Thymus (tissue), 14 donors: ENCODE measurements at places on chromosomes 3 and 15. TPM values are rescaled to one million over a fixed set of nuclear protein-coding genes. Genes with fewer than 3 reads are reported as not detected.
A peak's percentile ranks its signal among the peaks of the same experiment; 100 is the strongest.

DNA sequence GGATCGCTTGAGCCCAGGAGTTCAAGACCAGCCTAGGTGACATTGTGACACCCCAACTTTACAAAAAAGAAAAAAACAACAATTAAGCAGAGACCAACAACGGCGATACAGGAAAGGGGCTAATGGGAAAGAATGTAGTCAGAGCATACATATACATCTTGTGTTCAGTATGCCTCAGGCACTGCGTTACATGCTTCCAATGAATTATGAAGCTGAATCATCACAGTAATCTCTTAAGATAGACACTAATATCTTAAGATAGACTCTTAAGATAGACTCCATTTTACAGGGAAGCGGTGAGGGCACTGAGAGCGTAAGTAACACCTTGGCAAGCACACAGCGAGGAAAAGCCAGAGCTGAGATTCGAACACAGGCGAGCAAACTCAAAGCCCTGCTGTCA is 6.1 kb upstream of the LDHAL6B start:
- H3K4me3 ChIP-seq, result no peak overlapping the region
- no peaks in the 10 kb centered on the region for H3K36me3 ChIP-seq
- DNase-seq, result no peak
- H3K4me1 ChIP-seq, result no peaks in the 10 kb centered on the region

DNA sequence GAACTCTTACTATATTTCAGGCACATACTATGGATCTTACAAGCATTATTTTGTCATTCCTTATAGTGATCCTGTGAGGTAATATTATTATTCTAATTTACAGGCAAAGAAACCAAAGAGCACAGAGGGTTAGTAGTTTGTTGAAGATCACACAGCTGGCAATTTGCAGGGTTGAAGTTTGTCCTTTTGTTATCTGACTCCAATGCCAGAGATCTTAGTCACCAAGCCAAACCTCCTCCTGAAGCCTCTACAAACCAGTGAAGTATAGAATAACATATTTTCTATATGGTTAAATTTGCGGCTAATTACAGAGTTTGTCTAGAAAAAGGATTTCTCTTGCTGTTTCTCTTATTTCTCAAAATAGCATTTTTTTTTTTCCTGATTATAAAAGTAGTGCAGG is 11.2 kb downstream of the ISLR2 start:
- no peak for DNase-seq
- no peak overlapping the region for H3K4me3 ChIP-seq
- H3K27ac ChIP-seq, result no peak overlapping the region
- H3K36me3 ChIP-seq, result no peaks in the 10 kb centered on the region
- H3K4me1 ChIP-seq, result peaks cover 3% of the 10 kb centered on the region

DNA sequence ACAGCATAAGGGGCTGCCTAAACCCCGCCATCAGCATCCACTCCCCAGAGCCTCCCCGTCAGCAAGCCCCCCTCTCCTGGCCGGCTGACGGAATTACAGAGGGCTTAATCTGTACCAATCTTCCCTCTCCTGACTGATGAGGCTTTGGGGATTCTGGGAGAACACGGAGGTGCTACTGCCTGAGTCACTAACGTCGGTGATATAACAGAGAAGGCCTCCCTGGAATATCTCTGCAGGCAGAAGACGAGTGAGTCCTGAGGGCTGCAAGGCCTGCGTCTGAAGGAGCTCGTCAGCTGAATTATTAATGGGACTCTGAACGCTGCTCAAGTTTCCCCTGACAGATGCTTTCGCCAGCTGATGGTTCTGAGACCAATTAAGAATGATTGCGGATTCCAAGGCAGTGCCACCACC is 147.7 kb downstream of the XXYLT1 start:
- peaks cover 8% of the 10 kb centered on the region for H3K4me1 ChIP-seq
- H3K4me3 ChIP-seq, result no peak overlapping the region
- H3K27me3 ChIP-seq, result no peaks in the 10 kb centered on the region
- no peak for DNase-seq

- H3K27me3 ChIP-seq, result no peaks in the 10 kb centered on the region
- no peak for DNase-seq
- no peaks in the 10 kb centered on the region for H3K36me3 ChIP-seq
- no peak overlapping the region for H3K27ac ChIP-seq
- H3K4me1 ChIP-seq, result peaks cover 3% of the 10 kb centered on the region
Measured at GRCh38 chr3:160667452-160667851, 9.5 kb upstream of the ARL14 start.

- H3K4me3 ChIP-seq, result no peak overlapping the region
- H3K36me3 ChIP-seq, result no peaks in the 10 kb centered on the region
- H3K27ac ChIP-seq, result no peak overlapping the region
- DNase-seq, result no peak
- no peaks in the 10 kb centered on the region for H3K4me1 ChIP-seq
- H3K27me3 ChIP-seq, result no peaks in the 10 kb centered on the region
Measured at GRCh38 chr15:93223803-93224202, 134.8 kb upstream of the RGMA start.

BLM gene
- polyA plus RNA-seq, result 13.2 TPM

NANOGP8 gene
- 0.05 TPM for polyA plus RNA-seq

DNA sequence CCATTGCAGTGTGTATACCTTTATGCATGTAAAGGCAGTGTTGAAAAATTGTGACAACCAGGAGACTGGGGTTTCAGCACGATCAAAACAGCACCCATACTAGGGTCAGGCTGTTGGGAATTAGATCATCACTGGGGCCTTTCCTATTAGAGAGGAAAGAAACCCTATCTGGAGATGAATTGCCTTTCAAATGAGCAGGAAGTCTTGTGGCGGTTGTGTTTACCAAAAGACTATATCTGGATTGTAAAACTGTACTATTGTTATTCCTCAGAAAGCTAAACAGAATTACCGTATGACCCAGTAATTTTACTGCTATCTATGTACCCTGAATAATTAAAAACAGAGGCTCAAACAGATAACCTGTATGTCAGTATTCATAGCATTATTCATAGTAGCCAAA is 10.1 kb downstream of the UBE2E1 start:
- H3K27me3 ChIP-seq, result no peaks in the 10 kb centered on the region
- no peak overlapping the region for H3K27ac ChIP-seq
- no peak overlapping the region for H3K4me3 ChIP-seq
- peaks cover 29% of the 10 kb centered on the region for H3K36me3 ChIP-seq

NR2E3 gene
- polyA plus RNA-seq, result 0.05 TPM

DNA sequence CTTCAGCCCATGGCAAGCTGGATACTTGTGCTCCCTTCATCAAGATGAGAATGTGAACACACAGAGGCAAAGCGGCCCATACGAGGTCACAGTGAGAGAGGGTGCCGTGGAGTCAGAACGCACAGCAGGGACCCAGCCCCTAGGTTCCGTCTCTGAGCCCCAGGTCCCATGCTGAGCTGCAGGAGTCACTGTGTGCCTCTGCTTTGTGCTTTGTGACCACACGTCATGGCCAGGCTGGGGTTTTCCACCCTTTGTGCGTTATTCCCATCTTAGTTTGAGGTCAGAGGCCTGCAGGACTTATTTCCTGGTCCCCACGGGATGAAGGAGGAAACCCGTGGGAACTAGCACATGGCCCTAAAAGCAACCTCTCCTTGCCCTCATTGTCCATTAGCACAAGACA is 140.3 kb downstream of the TJP1 start:
- H3K4me3 ChIP-seq, result no peak overlapping the region
- no peaks in the 10 kb centered on the region for H3K36me3 ChIP-seq
- no peak overlapping the region for H3K27ac ChIP-seq
- H3K4me1 ChIP-seq, result no peaks in the 10 kb centered on the region

- no peak for DNase-seq
- no peaks in the 10 kb centered on the region for H3K4me1 ChIP-seq
- H3K27ac ChIP-seq, result no peak overlapping the region
- H3K27me3 ChIP-seq, result no peaks in the 10 kb centered on the region
Measured at GRCh38 chr3:134543113-134543512, 57.3 kb downstream of the CEP63 start.

- H3K36me3 ChIP-seq, result no peaks in the 10 kb centered on the region
- H3K4me3 ChIP-seq, result no peak overlapping the region
- H3K4me1 ChIP-seq, result no peaks in the 10 kb centered on the region
Measured at GRCh38 chr3:73582535-73582934, 42.2 kb downstream of the PDZRN3 start.

SLC51A gene
- 2.1 TPM for polyA plus RNA-seq

PLSCR2 gene
- polyA plus RNA-seq, result 0.16 TPM

FRMD5 gene
- 0.11 TPM for polyA plus RNA-seq

GRCh38 chr3:129439226-129439816 is 427 bp downstream of the MBD4 start:
- peak; percentile 34 for DNase-seq
- H3K4me3 ChIP-seq, result peak overlapping the region; percentile 97
- H3K27ac ChIP-seq, result peak overlapping the region; percentile 99
- peaks cover 32% of the 10 kb centered on the region for H3K36me3 ChIP-seq

THRB gene
- 3.5 TPM for polyA plus RNA-seq

GRCh38 chr15:62323353-62323890 is 158.3 kb upstream of the C2CD4B start:
- no peak overlapping the region for H3K27ac ChIP-seq
- peaks cover 7% of the 10 kb centered on the region for H3K27me3 ChIP-seq
- no peak for DNase-seq
- no peak overlapping the region for H3K4me3 ChIP-seq
- H3K36me3 ChIP-seq, result no peaks in the 10 kb centered on the region
- no peaks in the 10 kb centered on the region for H3K4me1 ChIP-seq

GRCh38 chr3:64594134-64594533 is 93.7 kb downstream of the ADAMTS9 start:
- H3K4me3 ChIP-seq, result no peak overlapping the region
- H3K27me3 ChIP-seq, result no peaks in the 10 kb centered on the region
- no peak overlapping the region for H3K27ac ChIP-seq
- H3K4me1 ChIP-seq, result no peaks in the 10 kb centered on the region

DNA sequence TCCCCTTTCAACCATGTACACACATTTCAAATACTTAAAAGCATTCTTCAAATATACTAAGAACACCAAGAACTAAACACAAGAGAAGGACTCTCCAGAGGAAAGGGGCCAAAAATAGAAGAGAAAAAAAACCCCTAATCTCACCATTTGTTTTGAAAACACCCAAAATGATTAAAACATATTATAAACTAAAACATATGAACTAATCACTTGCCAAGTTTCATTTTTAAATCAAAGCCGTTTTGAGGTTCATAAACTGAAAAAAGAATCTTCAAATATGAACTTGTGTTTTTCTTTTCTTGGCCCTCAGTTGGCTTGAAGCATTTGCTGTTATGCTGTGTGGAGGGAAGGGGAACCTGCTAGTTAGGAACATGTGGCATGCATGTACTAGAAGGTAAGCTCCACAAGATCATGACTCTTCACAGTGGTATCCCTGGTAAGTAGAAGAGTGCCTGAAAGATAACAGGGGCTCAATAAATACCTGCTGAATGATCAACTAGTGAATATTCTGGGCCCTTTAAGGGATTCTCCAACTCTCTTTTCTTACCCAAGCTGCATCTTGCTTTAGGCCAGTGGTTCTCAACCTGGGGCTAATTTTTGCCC is 224.5 kb downstream of the TIGIT start:
- no peak overlapping the region for H3K27ac ChIP-seq
- H3K27me3 ChIP-seq, result no peaks in the 10 kb centered on the region
- H3K4me1 ChIP-seq, result no peaks in the 10 kb centered on the region

OXNAD1 gene
- 34.4 TPM for polyA plus RNA-seq

DNA sequence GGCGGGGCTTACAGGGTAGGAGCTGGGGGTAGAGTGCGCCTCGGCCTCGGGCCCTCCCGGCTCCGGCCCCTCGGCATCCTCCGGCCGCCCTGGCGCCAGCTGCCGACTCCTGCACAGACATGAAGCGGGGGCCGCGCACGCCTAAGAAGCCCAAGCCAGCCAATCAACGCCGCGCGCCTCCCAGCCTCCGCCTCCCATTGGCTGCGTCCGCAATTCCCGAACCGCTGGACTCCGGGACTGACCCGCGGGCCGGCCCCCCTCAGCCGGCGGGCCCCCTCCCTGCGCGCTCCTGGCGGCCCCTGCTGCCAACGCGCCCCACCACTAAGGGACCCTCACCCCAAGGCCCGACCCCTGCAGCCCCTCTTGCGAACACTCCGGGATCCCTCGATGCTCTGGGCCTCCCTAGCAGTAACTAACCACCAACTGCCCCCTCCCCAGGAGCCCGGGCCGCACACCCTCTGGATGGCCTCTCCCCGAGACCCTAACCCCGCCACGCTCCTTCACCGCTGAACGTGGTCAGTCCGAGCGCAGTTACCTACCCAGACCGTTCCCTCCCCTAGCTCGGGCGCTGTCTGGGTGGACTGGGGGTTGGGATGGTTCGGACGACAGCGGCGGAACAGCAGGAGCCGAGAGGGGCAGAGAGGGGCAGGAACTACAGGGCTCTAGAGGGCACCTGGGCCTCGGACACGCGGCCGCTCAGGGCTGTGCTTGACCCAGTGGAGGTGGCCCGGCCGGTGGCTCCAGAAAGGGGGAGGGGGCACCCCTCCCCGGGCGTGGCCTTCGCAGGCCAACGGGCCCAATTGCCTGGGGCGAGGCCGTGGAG is 5.0 kb downstream of the GATA2 start:
- no peak overlapping the region for H3K27ac ChIP-seq
- H3K27me3 ChIP-seq, result peaks cover 100% of the 10 kb centered on the region
- H3K36me3 ChIP-seq, result no peaks in the 10 kb centered on the region

DNA sequence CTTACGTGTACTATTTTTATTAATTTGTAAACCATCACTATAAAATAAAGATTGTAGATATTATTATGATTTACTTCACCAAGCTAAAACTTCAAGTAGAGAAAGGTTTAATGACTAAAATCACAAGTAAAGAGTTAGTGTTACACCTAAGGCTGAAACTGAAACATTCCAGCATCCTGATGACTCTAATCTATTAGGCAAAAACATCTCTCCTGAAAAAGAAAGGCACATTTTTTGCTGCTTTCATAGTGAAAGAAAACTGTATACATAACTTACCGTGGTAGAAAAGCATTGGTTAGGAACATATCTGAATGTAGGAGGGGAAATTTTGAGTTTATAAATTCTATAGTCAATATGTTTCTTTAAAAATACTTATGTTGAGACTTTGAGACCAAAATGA is 35.4 kb downstream of the CCDC191 start:
- H3K36me3 ChIP-seq, result no peaks in the 10 kb centered on the region
- no peaks in the 10 kb centered on the region for H3K4me1 ChIP-seq

- no peaks in the 10 kb centered on the region for H3K4me1 ChIP-seq
- H3K27me3 ChIP-seq, result no peaks in the 10 kb centered on the region
- no peak for DNase-seq
- H3K36me3 ChIP-seq, result no peaks in the 10 kb centered on the region
Measured at GRCh38 chr15:33293713-33294334, 16.9 kb upstream of the RYR3 start.

CLDN16 gene
- polyA plus RNA-seq, result 1.3 TPM

DNA sequence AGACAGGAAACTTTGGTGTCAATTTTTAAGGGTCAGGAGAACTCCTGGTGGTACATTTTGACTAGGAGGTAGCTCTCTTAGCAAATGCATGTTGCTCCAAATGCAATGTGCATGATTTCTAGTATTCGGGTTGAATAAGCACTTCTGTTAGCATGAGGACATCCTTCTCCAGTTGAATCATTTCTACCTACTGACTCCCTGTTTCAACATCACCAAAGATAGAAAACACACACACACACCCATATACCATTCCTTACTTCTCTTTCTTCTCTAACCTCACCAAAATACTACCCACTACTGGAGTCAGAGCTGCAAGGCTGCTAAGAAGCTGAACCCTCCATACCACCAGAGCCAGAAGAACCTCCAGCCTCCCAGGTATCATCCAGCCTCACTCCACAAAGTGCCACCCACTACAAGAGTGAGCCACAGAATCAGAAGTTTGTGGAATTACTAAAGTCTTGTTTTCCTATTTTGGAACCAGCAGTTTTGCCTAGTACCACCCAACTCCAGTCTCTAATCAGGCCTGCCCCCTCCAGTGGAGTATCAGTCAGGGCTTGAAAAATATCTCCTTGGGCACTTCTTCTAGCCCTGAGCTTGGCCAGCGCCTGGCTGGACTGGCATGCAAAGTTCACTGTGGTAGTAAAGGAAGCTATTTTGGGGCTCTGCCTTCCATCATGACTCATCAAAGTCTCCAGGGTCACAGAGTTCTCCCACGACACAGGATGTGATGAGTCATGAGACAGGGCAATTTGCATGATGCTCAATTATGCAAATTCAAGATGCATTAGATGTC is 110.3 kb downstream of the CYP19A1 start:
- no peak overlapping the region for H3K27ac ChIP-seq
- no peaks in the 10 kb centered on the region for H3K27me3 ChIP-seq
- no peaks in the 10 kb centered on the region for H3K36me3 ChIP-seq

CACNA1D gene
- polyA plus RNA-seq, result 0.57 TPM
